NCI-H1048 (cell line): ENCODE measurements at places on chromosomes 12 and 14.

DNA sequence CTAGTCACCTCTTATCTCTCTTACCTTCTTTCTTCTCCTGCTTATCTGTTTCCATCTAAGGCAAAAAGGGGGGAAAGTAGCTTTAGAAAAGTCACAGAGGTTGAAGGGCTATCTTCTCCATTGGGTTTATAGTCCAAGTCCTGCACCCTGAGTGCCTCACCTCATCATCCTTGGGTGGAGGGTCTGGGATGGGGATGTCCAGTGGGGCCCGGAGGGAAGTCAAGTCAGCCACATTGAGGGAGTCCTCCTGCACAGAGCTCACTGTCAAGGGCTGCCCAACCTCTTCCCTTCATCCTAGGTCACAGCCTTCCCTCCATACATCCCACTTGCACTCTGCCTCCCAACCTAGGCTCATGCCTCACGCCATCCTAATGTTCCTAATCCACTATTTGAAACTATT lies 1.2 kb downstream of the PSME2 start:
- DNase-seq: no peak

- DNase-seq: no peak
These were observed 66.3 kb downstream of the CKB start for GRCh38 chr14:103456167-103456835.

- DNase-seq: no peak
These were observed 76.5 kb downstream of the TRMT5 start for GRCh38 chr14:60904381-60904780.

DNA sequence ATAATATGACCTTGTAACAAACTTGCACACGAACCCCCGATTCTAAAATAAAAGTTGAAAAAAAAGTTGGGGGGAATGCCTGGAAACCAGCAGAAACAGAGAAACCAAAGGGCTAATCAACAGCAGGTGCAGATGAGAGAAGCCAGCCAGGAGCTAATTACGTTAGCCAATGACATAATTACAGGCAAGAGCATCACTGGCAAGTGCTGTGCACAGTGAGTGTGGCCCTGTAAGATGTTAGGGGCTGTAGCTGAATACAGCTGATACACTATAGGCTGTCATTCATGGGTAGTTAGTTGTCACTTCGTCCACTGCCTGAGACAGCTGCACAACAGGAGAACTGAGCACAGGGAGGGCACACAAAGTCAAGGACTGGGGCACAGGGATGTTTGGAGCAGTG lies 7.3 kb upstream of the FGF23 start:
- DNase-seq: no peak

- DNase-seq: no peak
These were observed 337.0 kb upstream of the CLEC14A start for GRCh38 chr14:38592764-38593442.

- DNase-seq: no peak
These were observed 106.3 kb downstream of the PTPRO start for GRCh38 chr12:15428632-15429031.

GRCh38 chr14:102034301-102034700 lies 52.5 kb downstream of the HSP90AA1 start:
- no peak for DNase-seq

GRCh38 chr12:98968896-98969295 lies 323.8 kb downstream of the APAF1 start:
- no peak for DNase-seq

DNA sequence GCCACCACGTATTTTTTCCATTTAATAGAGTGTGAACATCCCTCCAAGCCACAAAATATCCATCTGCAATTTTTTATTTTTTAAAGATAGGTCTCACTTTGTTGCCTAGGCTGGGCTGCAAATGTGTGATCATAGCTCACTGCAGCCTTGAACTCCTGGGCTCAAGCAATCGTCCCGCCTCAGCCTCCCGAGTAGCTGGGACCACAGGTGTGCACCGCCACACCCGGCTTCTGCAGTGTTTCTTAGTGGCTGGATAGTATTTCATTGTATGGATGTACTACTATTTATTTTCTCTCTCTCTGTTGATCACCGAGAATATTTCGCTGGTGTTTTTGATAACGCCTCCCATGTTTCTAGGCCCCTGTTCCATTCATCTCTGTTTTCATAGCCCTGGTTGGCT lies 17.5 kb downstream of the MLXIP start:
- DNase-seq: no peak

GRCh38 chr12:26062006-26062405 lies 62.8 kb downstream of the BHLHE41 start:
- no peak for DNase-seq

DNA sequence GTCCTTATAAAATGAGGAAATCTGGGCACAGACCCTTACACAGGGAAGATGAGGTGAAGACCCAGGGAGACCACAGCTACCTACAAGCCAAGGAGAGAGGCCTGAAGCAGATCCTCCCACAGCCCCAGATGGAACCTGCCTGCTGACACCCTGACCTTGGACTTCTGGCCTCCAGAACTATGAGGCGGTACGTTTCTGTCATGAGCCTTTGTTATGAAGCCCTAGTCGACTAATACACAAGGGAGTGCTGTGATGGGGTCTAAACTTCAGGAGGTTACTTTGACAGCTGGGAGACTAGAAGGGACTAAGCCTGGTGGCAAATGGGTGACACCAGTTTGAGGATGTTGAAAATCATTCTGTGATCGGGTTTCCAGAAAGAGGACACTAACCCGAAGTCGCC lies 85.0 kb downstream of the RNF34 start:
- no peak for DNase-seq

GRCh38 chr14:65928995-65929394 lies 516.5 kb downstream of the FUT8 start:
- no peak for DNase-seq

DNA sequence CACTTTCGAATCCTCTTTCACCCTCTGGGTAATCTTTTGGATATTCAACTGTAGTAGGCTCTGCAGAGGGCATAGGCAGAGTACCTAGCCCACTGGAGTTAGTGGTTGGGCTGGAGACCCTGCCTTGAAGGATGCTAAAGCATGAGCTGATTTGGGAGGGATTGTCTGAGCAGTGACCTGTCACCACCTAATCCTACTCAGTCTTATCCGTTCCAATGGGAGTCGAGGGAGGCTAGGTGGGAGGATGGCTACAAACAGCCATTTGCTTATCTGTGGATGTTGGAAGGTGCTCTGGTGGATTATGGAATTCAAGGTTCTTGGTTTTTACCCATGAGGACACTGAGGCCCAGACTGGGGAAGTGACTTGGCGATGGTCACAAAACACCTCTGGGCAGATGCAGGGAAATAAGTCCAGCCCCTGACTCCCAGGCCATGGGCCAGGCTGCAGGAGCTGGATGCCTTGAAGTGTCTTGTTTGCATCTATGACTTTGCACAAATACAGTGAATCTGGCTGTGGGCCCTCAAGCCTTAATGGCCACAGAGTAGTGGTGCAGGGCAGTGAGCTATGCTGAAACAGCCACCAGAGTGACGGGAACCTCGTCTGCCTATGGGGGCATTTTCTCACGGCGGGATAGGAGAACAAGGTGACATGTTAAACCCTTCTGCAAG lies 3.7 kb downstream of the KMT5A start:
- no peak for DNase-seq

DNA sequence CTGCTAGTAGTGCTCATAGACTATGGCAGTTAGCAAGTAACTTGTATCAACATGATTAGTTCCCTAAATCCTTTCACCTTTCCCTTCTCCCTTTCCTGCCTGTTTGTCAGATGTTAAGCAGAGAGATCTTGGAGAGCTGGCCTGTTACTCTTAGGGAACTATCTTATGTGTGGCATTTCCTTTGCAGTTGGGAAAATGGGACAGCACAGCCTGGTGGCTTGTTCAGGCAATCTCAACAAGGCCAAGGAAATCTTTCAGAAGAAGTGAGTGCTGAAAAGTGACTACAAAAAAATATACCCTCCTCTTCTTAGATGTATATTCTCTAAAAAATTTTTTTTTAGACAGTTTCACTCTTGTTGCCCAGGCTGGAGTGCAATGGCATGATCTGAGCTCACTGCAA lies 7.4 kb downstream of the PARP2 start:
- no peak for DNase-seq

GRCh38 chr12:12872139-12872933 lies 19.0 kb upstream of the GPRC5A start:
- DNase-seq: no peak

- DNase-seq: no peak
These were observed 91.4 kb downstream of the SUDS3 start for GRCh38 chr12:118467641-118468305.

GRCh38 chr12:58844161-58844560 lies 76.1 kb downstream of the LRIG3 start:
- no peak for DNase-seq

GRCh38 chr12:1618489-1618888 lies 10.5 kb upstream of the WNT5B start:
- DNase-seq: no peak

DNA sequence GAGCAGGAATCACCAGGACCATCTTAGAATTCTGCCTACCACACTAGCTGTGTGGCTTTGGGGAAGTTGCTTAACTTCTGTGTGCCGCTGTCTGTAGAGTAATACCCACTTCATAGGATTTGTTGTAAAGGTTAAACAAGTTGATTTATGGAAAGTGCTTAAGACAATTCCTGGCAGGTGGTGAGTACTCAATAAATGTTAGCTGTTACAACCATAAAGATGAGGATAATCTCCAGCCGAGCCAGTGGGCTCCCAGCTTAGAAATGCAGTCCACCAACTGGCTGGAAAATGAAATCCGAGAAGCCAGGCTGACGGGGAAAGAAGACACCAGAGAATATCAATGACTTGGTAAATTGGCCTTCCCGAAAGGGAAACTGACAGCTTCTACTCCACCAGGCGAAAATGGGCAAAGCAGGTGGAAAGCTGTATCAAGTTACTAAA lies 173.5 kb downstream of the CHST11 start:
- no peak for DNase-seq

DNA sequence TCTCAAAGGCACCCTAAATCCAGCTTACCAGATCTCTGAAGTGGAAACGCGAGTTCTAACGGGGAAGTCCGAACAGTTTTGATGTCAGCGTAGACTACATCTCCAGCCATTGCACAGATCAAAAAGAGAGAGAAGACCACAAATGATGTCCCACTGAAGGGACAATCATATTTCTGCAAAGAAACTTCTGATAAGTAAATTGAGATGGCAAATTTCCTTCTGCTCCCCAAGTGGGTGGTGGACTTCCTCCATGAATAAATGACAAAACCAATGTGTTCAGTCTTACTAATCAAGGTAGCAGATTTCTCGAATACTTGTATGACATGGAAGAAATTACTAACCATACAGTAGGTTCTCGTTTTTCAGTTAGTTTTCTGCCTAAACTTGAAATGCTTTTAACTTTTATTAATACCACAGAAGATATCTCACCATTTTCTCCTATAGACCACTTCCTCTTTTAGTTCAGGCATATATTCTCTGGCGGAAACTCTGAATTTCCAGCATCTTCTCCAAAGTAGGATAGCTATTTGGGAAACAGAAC lies at the start of gene CLECL1:
Gene CLECL1, minus strand, starts transcription at position 177 of the 541 bp plus-strand sequence.
- DNase-seq: no peak

- DNase-seq: no peak
These were observed 74.0 kb downstream of the KIF21A start for GRCh38 chr12:39368891-39369290.

GRCh38 chr12:27237790-27238771 lies 6.0 kb upstream of the STK38L start:
- no peak for DNase-seq

DNA sequence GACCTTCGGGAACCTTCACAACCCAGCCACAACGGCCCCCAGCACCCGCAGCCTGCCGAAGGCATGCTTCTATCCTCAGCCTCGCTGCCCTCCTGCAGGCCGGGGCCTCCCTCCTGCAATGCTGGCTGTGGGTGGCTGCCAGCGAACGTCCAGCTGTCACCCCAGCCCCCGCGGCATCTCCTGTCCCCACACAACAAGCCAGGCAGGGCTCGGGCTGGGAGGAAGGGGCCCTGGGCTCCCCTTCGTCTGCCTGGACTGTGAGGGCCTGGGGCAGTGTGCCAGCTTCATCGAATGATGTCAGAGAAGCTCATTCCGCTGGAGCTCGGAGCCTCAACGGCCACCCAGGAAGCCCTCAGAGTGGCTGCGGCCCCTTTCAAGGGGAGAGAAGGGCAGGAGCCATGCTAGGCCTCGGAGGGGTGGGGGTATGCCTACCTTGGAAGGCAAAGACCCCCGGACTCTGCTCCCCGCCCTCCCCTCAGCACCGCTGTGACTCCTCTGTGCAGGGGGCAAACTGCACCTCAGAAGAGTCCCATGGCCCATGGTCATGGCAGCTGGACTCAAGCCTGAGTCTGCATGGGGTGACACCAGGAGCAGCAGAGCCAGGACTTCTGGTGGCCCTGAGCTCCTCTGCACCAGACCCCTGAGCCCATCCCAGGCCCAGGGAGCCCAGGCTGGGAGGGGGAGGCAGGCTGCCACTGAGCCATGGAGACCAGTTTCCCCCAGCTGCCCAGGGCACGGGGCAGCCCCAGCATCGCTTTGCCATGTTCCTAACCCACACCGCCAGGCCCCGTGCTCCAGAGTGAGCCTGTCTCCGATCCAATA lies 24.7 kb upstream of the C14orf180 start:
- no peak for DNase-seq

- no peak for DNase-seq
These were observed 7.3 kb upstream of the DUSP6 start for GRCh38 chr12:89359615-89360014.

DNA sequence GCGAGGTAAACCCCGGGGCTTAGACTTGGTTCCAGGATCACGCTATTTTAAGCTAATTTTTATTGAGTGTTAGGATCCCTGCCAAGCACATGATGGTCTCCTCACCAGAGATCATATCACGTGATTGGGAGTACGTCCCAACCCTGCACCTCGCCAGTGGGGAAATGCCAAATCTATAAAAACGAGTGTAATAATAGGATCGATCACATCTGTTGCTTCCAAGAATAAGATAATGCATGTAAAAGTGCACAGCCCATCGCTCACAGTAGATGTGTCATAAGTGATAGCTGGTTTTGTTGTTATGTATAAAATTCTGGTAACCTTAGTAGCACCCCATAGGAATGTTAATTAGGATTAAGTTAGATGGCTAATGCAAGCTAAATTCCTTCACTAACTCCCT lies 581.0 kb upstream of the TMEM132C start:
- no peak for DNase-seq

- DNase-seq: no peak
These were observed 83.0 kb downstream of the LRRC9 start for GRCh38 chr14:60002819-60003492.

DNA sequence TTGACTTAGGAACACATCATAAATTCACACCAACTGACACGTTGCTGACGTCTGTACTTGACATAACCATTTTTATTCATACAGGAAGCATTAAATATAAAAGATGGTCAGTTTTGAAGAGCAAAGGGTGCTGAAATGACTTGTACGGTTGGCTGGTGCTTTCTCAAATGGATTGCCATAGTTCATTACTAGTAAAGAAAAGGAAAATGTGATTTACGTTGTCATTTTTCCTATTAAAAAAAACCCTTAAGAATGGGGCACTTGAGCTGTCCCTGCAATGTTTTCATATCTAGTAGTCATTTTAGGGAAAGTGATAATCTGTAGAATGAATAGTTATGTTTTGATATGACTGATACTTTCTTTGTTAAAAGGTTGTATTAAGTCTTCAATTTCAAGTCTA lies 22.5 kb upstream of the MANSC4 start:
- DNase-seq: no peak

DNA sequence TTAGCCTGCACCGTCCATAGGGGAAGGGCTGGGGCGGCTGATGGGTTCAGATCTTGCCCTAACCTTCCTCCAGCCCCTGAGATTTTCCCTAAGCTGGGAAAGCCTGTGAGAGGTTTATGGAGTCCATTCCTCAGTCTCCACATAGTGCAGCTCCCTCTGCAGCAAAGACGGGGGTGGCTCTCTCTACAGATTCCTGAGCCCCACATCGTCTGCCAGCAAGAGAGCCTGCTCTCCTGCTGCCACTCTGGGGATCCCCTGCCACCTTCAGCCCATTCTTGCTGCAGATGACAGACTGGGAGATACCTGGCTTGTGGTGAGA lies 3.1 kb downstream of the SMIM41 start:
- DNase-seq: no peak
